ENCODE measurements at places on chromosomes 16 and 17.

GRCh38 chr16:10539236-10539635 is 41.2 kb downstream of the EMP2 start:
- DNase-seq = no peak

- no peak for DNase-seq
These were observed 16.5 kb downstream of the SCNN1B start for GRCh38 chr16:23318639-23319038.

- DNase-seq = no peak
These were observed 17.2 kb upstream of the PRM1 start for GRCh38 chr16:11298143-11298900.

DNA sequence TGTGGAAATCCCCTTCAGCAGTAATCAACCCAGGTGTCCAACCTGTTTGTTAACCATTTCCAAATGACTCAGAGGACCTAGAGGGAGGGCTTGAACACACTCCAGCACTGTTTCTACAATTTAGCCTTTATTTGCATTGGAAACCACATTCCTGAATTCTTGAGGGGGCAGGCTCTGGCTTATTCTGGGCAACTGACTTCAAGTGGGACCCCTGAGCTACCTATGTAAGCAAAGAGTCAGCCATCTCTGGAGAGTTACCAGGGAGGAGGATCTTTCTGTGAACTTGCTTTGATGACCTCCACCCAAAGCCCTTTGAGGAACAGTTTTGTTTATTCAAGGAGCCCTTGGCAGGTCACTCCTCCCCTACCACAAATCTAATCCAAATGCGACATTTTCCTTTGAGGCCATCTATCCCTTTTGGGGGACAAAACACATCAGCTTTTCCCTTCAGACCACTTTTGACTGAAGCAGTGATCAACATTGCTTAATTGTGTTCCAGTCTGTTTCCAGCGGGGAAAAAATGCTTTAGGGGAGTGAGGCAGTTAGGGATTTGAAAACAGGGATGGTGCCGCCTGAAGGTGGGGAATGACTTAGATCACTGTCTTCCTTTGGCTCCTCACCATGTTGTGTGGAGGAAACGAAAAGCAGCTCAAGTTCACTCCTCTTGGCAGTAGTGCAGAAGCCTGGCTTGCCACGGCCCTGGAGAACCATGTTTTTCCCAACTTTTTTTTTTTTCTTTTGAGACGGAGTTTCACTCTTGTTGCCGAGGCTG is 46.2 kb downstream of the TUBD1 start:
- no peak for DNase-seq

- peak; percentile 80 for DNase-seq
These were observed at the start of gene RARA for GRCh38 chr17:40309031-40309948. Gene RARA (plus strand): TSS chr17:40309180. CDS start chr17:40331219, 22,039 bp downstream.

DNA sequence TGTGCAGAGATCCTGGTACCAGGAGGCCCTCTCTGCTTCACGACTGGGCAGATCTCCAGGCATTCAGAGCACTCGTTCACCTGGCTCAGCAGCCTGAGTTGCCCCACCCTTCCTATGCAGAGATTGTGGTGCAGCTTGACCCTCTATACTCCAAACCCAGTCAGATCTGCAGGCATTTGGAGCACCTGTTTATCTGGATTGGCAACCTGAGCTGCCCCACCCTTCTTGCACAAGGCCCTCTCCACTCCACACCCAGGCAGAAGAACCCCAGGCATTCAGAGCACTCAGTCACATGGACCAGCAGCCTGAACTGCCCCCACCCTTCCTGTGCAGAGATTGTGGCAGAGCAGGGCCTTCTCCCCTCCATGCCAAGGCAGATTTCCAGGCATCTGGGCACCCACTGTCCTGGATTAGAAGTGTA is 88.4 kb upstream of the CDH5 start:
- no peak for DNase-seq

DNA sequence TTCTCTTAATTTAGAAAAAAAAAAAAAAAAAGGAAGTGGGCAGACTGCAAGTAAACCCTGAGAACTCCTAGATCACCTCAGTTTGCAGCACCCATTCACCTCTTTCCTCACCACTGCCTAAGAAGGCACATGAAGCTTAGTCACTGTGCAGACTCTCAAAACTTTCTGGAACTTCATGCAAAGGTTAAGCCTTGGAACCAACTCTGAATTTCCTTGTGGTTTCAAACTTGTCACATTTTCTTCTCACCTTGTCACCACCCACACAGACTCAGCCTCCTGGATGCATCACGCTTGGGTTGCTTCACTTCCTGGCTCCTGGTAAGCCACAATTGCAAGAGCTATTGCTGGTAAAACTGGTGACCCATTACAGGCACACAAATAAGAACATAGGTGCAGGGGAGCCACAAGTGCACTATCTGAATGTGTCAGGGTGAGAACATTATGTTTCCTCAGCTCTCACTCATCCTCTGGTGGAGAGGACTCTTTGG is 15.0 kb upstream of the CPD start:
- DNase-seq = no peak

DNA sequence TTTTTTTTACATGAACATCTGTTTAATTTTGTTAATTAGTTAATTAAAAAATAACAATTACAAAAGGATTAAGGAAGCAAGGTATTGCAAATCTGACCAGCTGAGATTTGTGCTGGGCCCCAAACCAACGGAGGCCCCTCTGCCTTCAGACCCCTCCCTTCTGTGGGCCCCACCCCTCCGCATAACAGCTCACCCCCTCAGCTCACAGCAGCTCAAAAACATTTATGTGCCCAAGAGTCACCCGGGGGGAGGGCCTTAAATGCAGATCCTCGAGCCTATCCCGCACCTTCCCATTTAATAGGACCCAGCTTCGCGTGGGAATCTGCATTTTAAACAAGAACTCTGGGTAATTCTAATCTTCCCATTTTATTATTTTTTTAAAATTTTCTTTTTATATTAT is 75.0 kb downstream of the MGAT5B start:
- DNase-seq = no peak

- DNase-seq = peak; percentile 15
These were observed 51.3 kb downstream of the TNFRSF13B start for GRCh38 chr17:16920628-16921020.

DNA sequence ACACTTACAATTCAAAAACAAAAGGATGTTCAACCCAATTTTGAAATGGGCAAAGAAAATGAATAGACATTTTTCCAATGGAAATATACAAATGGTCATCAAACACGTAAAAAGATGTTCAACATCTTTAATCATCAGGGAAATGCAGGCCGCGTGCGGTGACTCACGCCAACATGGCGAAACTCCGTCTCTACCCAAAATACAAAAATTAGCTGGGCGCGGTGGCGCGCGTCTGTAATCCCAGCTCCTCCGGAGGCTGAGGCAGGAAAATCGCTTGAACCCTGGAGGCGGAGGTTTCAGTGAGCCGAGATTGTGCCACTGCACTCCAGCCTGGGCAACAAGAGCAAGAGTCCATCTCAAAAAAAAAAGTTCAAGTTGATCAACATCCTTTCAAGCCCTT is 1.8 kb upstream of the CLUAP1 start:
- no peak for DNase-seq

- no peak for DNase-seq
These were observed 103.6 kb upstream of the C16orf82 start for GRCh38 chr16:26963109-26963508.

DNA sequence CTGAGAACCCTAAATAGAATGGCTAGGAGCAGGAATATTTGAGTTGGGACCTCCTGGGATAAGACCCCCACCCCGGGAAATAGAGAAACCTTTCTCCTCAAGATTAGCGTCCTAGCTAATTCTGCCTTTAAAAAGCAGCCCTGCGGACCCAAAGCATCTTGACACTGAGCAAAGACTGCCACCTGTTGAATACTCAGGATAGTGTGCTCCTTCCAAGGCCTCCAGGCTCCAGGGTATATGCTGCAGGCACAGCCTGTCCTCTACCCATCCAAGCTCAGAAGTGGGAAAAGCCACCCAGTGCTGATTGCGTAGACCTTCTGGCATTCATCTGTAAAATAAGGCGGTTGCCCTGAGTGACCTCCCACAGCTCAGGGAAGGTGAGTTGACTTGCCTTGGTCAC is 456.2 kb upstream of the DYNLRB2 start:
- DNase-seq = peak; percentile 7

DNA sequence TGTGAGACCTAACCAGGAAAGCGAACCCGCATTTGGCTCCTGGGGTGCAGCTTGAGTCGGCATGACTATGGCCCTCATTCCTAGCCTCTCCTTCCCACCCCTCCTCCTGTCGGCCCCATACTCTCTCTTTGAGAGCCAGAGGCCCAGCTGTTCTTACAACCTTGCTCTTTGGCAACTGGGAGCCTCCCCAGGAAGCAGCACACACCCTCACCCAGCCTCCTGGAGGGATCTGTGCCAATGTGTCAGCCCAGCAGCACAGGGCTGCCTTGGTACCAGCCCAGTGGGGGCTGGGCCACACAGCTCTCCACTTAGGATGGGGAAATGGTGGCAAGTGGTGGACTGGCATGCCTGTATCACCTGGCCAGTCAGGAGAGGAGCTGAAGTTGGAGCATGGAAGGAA is 70.3 kb upstream of the LGALS9 start:
- no peak for DNase-seq

- DNase-seq = no peak
These were observed 11.9 kb downstream of the PIPOX start for GRCh38 chr17:29054835-29055234.

- DNase-seq = peak; percentile 52
These were observed 338.5 kb downstream of the PMP22 start for GRCh38 chr17:14926526-14927122.

GRCh38 chr17:44527102-44527501 is 23.9 kb upstream of the GPATCH8 start:
- no peak for DNase-seq

DNA sequence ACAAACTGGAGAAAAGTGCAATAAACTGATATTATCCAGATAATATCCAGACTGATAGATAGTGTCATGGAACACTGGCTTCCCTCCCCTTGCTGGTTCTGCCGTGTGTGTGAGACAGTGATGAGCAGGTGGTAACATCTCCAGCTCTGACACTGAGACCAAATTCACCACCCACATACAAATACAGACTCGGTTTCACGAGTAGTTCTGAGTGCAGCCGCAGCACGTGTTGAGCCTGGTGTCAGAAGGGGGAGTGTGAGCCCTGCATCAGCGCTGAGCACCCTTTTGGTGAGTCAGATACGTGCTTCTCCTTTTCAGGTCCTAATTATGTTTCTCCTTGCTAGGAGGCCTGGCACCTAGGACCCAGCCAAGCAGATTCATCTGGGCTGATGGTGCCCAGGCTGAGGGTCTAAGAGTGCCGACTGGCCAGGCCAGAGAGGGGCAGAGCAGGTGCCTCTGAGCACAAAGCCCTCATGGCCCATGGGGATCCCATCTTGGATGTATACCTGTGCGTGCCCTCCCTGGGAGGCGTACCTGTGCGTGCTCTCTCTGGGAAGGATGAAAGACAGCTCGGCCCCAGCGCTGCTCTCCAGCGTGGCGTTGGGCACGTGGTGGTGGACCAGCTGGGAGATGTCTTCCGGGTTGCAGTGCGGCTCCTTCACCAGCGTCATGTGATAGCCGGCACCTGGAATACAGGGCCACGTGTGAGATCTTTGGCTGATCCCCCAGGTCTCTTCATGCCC is 27.3 kb upstream of the RNPS1 start:
- peak; percentile 77 for DNase-seq

DNA sequence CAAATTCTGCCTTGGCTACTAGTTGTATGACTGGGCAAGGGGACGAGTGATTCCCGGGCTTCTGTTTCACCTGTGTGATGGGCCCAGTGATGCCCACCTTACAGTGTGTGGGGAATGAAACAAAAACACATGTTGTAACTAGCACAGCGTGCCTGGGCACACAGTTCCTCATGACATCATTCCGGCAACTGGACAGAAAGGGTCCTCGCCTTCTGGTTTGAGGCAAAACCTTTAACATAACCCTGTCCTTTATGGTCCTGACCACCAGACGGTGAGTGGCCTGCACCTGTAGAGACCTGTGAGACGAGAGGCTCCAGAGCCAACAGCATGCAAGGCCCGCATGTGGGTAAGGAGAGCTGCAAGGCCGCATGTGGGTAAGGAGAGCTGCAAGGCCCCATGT is 7.7 kb upstream of the SLC38A8 start:
- no peak for DNase-seq

- no peak for DNase-seq
These were observed 75.8 kb downstream of the UTP18 start for GRCh38 chr17:51335883-51336822.

GRCh38 chr16:57273359-57273758 is 11.1 kb downstream of the PLLP start:
- no peak for DNase-seq

GRCh38 chr16:56633535-56633934 is 1.1 kb downstream of the MT1M start:
- no peak for DNase-seq

DNA sequence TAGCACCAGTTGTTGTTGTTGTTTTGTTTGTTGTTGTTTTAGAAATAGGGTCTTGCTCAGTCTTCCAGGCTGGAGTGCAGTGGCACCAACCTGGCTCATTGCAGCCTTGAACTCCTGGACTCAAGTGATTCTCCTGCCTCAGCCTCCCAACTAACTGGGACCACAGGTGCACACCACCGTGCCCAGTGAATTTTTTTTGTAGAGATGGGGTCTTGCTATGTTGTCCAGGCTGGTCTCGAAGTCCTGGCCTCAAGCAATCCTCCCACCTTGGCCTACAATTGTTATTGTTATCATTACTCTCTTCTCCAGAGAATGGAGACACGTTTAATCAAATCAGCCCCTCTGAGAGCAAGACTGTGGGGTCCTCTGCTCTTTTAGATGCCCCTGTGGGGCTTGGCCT is 42.7 kb upstream of the EMP2 start:
- DNase-seq = no peak

GRCh38 chr17:81428121-81428515 is 32.9 kb downstream of the BAHCC1 start:
- peak; percentile 74 for DNase-seq

- peak; percentile 55 for DNase-seq
These were observed 78.9 kb downstream of the CMIP start for GRCh38 chr16:81523387-81524115.

GRCh38 chr17:76481071-76481655 is 13.8 kb downstream of the AANAT start:
- no peak for DNase-seq

DNA sequence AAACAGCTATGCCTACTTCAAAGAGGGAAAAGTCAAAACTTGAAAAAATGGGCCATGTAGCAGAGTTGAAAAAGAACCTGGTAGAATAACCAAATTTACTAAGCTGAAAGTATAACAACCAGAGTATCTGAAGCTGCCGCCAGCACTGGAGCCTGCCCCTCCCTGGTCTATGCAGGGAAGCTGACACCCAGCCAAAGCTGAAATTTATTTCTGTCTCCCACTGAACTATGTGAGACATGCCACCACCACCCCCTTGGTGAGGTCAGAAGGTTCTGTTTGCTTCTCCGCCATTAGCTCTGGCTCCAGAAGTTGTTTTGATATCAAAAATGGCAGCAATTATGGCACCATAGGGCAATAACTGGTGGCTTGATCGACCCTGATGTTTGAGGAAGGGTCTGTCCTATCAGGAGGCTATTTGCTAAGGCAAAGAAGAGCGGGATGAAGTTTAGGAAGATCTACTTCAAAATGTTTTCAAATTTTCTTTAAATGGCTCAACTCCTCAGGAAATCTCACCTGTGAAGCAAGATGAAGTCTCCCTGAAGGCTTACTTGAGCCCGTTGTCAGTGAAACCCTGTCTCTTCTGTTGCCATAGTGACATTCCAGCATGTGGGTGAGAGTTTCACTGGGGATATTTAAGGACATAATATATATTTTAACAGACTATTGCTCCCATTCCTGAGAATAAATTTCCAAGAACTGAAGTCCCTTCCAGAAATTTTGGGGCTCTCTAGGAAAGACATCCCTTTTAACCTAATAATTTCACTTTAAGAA is 122.0 kb downstream of the COPRS start:
- DNase-seq = no peak

GRCh38 chr17:8153957-8154607 is 1.9 kb upstream of the PER1 start:
- peak; percentile 98 for DNase-seq

Measured in dorsolateral prefrontal cortex (tissue), 122 donors.